NCI-H226 (cell line): ENCODE measurements at places on chromosomes 5 and 9.

DNA sequence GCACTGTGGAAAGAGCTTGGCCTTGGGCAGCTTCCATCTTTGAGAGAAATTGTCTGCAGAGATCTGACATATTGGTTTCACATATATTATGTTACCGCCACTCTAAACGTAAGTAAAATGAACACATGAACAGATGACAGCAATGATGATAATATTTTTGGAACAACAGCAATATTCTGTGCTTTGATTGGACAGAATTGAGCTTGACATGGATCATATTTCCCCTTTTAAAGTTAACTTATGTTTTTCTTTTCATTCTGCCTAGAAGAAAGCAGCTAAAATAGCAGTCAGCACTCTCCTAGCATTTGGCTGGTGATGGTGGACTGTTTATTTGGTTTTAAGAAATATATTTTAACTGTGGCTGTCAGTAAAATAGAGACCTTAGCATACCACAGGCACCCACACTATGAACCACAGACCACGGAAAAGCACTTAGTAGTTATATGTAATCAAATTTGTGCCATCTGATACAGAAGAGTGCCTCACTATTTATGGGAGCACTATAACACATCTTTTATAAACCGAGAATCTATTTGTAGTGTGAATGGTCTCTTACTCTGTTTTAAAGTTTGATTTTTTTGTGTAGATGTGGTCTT, 1.8 kb upstream of the CFAP95 start:
- DNase-seq, result no peak

GRCh38 chr5:158560170-158560569, 539.5 kb downstream of the EBF1 start:
- no peak for DNase-seq

DNA sequence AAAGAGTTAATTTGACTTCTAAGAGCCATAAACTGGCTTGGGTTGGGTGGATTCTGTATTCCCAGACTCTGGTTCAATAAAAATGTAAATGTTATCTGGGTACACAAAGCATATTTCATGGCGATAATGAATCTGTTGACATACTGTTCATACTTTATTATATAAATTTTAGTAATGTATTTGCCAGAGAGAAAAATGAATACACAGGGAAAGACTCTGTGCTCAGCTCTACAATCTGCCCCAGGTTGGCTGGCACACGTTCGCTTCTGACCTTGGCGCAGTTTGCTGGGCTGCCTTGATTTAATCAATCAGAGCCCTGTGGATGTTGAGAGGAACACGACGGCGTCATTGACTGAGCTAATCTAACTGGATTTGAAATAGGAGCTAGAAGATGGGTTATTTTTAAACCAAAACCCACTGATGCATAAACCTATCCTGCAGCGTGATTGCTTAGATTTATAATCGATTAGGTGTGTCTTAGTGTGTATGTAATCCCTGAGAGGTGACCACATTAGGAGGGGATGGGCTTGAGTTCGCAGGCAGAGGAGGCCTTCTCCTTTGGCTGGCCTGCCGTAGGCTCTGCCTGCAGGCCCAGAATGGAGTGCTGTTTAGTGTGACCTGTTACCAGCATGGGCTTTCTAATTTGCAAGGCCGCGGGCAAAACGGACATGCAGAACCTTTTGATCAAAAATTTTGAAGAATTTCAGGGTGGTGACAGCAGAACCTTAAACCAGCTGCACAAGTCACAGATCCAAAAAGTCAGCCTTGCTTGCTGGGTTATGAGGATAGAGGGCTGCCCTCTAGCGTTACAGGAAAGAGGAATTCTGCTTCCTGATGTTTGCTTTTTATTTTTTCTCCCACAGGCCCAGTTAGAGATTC, 3.9 kb upstream of the ADCY2 start:
- no peak for DNase-seq

GRCh38 chr5:131795879-131796792, 681 bp downstream of the FNIP1 start:
- peak; percentile 20 for DNase-seq

- no peak for DNase-seq
These were observed 37.2 kb upstream of the SMIM32 start for GRCh38 chr5:136230176-136230575.

- no peak for DNase-seq
These were observed 25.9 kb upstream of the BOD1 start for GRCh38 chr5:173642191-173642816.

DNA sequence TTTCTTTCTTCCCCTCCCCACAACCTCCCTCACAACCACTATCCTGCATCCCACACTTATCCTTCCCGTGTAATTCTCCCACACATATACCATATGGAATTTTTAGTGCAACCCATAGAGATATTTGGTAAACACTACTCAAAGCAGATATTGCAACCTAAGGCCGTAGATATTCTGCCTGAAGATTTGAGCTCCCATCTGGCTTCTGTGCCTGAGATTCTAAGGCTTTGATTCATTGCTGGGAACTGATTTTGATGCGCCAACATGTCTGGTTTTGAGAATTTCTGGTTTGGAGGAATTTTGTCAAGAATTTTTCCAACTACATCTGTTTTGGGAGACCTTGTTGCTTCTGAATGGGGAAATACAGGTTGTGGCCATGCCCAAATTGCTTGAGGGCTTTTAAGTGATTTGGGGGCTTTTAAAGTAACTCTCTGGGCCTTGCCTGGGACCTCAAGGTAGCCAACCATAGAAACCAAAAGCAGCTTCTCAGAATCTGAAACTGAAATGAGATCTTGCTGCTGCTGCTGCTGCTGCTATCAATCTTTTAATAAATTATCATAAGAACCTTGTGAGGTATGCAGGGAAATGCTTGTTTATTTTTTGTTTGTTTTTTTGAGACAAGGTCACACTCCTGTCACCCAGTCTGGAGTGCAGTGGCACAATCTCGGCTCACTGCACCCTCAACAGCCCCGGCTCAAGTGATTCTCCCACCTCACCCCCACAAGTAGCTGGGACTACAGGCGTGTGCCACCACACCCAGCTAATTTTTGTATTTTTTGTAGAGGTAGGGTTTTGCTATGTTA, 36.2 kb downstream of the PLAC8L1 start:
- no peak for DNase-seq

GRCh38 chr5:15585841-15586591, 86.0 kb downstream of the FBXL7 start:
- DNase-seq, result peak; percentile 5

DNA sequence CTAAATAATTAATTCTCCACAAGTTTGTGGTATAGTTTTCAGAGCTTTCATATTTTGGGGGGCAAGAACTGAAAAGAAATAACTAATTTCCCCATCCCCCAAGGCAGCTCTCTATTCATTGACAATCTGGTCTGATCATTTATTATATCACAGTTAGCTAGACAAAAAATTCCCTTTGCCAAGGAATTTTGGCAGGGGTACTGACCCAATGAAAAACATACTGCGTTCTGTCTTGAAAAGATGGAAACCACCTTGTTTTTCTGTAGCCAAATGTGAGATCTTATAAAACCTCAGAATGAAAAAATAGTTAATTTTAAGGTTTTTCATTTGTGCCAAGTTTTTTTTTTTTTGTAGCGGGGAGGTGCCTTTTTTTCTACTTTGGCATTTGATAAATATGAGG, 1008.9 kb downstream of the EFNA5 start:
- DNase-seq, result no peak

GRCh38 chr5:149153193-149153750, 12.0 kb downstream of the ABLIM3 start:
- no peak for DNase-seq

DNA sequence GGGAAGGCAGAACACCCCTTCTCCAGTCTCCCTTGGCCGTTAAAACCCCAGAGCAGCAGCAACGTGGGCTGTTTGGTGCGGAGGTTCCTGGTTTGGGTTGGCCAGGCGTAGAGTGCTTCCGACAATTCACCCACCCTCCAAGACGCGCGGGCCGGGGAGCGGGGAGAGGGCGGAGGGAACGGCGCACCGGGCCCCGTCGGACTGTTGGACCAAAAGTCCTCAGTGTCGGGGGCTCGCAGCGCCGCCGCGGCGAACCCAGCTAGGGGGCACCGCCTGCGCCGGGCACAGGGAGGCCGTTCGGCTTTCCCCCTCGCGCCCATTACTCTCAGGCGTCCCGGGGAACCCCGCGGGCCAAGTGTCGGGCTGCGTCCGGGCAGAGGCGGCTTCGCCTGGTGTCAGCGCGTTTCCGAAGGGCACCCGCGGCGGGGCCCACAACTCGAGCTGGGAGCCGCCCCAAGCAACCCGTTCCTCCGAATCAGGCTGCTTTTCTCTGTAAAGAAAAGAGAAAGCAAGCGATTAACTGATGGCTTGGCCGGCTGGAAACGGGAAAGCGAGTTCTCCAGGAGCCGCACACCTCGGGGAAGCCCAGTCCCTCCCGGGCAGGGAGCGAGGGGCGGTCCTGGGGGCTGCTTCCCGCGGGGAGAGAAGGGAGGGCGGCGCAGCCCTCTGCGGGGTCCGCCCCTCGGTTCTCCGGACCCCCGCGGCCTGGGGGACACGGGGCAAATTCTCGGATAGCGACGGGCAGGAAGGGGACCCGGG, 145.5 kb downstream of the ERCC6L2 start:
- DNase-seq, result no peak

- DNase-seq, result no peak
These were observed 13.7 kb downstream of the TUT7 start for GRCh38 chr9:86340356-86341006.

DNA sequence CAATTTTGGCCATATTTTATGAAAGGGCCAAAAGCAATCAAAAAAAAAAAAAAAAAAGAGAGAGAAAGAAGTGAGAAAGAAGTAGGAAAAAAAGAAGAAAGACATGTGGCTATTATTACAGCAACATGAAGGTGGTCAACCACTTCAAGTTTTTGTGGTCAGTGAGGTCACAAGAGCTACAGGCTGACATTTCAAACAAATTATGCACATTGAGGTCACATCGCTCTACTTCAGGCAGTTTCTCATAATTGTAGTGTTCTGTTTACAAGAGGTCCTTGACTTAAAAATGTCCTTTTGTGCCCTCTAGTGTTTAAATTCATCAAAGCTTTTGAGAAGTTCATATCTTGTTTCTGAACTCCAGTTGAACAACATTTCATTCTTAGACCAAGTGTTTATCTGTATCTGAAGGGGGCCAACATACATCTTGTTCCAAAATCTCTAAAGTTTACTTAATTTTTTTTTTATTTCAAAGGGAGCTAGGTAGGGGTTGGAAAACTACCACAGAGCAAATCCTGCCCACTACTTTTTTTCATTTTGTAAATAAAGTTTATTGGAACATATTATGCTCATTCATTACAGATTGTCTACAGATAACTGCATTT, 513.1 kb downstream of the PDE4D start:
- peak; percentile 25 for DNase-seq

DNA sequence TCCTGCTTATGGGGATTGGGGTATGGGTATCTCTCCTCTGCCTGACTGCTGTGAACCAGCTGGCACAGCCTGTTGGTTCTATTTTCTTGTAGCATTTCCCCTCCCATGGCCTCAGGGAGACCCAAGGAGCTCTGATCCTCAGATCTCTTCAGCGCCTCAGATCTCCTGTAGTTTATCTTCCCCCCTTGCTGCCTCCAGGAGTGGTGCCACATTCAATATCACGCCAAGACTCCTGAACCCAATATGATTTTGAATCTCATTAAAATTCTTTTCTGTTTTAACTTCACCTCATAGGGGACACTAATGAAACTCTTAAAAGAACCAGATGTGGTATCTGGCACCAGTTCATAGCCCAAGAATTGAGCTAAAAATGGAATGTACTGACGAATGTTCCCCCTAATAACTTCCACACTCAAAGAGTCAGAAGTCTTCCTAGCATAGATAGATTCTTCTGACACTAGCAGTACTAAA, 59.6 kb upstream of the LIFR start:
- DNase-seq, result no peak

DNA sequence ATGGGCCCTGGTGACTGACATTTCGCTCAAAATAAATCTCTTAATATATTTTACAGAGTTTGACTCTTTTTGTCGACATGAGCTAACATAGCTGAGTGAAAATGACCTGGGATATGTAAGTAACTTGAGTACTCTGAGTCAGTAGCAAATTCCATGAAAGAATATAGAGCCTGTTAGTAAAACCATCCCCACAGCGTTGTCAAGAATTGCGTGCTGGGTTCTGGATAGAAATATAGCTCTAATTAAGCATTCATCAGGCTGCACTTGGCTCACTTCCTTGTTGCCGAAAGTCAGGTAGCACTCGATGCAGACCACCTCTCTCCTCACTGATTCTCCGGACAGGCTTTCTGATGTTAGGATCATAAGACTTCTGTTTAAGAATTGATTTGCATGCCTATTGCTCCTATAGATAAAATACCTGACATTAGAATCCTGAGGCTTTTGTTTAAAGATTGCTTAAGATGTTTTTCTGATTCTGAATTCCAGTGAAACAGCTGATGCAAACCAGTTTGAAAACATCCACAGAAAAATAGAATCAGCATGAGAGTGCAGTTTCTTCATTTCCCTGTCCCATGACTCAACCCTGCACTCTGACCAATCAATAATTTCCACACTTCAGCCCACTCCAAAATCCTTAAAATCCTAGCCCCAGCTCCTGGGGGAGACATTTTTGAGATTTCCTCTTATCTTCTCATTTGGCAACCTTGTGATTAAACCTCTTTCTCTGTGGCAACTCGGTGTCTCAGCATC, 310.6 kb downstream of the DIRAS2 start:
- peak; percentile 36 for DNase-seq

- DNase-seq, result no peak
These were observed 998.4 kb upstream of the CTNND2 start for GRCh38 chr5:12902611-12903010.

DNA sequence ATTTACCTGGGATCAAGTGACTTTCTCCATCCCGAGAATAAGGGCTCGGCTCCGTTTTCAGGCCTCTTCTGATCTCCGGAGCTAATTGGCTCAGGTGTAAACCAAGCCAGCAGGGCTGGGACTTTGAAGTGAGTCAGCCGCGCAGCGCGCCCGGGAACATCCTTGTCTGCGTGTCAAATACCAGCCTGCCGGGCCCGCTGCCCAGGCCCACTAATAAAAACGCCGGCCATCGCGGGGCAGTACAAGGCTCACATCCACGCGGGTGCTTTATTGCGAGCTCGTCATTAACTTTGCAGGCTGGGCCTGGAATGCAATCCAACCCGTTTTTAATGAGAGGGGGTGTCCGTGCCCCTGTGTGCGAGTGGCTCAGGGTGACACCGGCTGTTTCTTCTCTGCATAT, 416.8 kb downstream of the IRX2 start:
- DNase-seq, result no peak

DNA sequence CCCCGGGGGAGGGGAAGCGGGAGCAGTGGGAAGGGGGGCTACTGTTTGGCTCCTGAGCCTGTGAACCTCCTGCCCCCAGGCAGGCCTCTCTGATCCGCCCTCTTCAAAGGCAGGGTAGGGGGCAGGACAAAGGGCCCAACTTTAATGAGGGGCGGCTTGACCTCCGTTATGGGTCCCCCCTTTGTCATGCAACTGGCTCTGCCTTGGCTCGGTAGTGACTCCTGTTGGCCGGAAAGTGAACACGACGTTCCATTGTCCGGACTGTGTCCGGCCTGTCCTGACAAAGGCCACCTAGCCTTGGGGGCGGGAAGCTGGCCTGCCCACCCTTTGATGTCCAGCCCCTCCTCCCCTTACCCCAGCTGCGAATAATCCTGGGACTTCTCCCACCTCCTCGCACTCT, 1.3 kb downstream of the CDX1 start:
- no peak for DNase-seq

DNA sequence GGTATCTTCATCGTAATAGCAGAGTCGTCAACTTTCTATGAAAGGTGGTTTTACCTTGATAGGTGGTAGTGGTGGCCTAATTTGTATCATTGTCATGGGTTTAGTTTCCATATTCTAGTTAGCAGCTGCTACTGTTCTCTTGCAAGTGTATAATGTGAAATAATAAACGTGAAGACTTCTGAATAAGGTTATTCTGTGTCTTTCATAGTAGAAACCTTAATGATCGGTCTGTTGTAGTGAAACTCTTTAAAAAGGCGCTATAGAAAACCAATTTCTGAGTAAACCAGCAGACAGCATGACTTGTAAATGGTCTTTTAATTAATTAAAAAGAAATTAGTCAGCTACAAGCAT, 1.6 kb downstream of the SET start:
- no peak for DNase-seq
